Sciatic nerve (tissue), 2 donors: ENCODE measurements at places on chromosomes 13 and 19.
A peak's percentile ranks its signal among the peaks of the same experiment; 100 is the strongest.

DNA sequence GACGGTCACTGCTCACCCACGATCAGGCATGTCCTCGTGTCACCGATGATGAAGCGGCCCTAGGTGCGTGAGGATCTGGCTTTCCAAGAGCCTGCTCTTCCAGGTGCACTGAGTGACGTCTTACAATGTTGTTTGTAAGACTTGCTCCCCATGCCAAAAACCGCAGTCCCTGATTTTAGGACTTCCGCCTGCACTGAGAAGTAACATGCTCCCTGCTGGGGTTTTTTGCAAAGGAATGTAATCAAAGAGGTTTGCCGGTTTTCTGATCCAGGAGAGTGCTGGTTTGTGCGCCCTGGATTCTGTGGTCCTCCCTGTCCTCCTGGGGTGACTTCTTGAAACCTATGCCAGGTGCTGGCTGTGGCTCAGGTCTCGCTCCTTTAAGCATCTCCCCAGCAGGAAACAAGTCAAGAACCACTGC lies 38.8 kb downstream of the MYO9B start:
- DNase-seq: no peak

GRCh38 chr13:72204291-72204690 lies 337.3 kb upstream of the DACH1 start:
- no peak for DNase-seq

GRCh38 chr13:82947683-82948082 lies 934.6 kb downstream of the SLITRK1 start:
- DNase-seq: no peak

- DNase-seq: peak; percentile 68
Measured at GRCh38 chr19:30719189-30719998, 347.2 kb downstream of the ZNF536 start.

DNA sequence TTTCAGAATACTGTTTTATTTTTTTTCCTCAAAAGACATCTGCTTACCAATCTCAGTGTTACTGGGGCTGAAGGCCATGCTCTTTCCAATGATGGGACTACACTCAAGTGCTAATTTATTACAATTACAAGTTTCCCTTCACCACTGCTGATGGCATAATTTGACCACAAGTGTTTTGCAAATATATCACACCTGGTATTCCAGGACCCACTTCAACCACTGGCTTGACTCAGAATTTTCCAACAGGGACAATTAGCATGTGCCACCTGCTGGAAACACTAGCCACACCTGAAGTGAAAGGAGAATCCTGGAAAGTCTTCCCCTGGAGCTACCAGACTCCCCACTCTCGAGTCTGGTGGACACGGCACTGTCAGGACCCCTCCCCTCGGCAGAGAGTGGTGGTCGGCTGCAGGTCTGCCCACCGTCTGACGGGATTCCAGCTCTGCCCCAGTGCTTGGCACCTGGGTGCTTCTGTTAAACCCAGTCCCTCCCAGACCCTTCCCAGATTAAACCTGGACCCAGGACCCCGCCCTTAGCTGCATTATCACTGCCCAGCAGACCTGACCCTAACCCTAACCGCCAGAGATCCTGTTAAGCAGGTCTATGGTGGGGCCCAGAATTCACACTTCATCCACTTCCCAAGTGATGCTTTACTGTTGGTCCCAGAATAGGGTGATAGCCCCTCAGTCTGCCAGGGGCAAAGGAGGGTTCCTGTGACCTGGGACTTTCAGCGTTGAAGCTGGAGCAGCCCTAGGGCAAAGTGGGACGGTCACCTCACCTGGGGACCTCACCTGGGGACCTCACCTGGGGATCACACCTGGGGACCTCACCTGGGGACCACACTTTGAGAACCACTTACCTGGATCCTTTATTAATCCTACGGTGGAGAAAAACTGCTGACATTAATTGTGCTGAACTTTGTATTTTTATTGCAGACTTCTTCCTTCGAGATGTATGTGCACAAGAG lies 17.6 kb upstream of the RASA3 start:
- DNase-seq: no peak

DNA sequence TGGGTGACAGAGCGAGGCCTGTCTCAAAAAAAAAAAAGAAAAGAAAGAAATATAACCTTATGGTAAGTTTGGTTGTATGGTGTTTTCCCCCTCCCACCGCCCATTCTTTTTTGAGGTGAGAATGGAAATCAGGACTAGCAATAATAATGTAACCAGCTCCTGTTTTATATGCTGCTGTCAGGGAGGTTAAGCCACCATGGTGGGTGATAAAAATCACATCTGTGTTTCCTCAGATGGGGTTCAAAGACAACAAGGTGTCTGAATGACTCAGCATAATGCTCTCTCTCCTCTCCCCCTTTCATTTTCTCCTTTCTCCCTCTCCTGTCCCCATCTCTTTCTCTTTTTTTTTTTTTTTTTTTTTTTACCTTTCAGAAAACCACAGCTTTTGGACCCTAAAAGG lies 28.3 kb upstream of the GARRE1 start:
- no peak for DNase-seq

GRCh38 chr19:35136231-35136630 lies 1.4 kb upstream of the LGI4 start:
- no peak for DNase-seq

DNA sequence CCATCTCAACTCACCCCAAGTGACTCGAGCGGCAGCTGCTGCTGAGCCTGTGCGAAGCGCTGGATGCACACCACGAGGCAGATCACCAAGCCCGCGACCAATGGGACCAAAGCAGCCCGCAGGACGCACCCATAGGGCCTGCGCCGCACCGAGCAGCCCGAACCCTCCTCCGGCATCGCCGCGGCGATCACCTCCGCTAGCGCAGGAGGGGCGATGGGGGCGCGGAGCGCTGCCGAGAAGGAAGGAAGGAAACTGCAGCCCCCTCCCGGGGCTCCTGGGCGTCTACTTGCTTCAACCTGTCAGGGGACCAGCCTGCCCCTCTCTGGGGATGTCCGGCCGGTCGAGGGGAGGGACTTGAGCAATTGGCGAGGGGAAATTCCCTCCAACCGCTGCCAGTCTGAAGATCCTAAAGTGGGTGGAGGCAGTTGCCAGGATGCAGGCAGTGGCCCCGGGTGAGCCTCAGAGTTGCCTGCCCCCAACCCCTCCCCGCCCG lies at the start of gene CD70:
Gene CD70, minus strand, starts transcription at position 324 of the 493 bp plus-strand sequence. Its CDS starts 148 bp downstream, at position 176.
- no peak for DNase-seq

DNA sequence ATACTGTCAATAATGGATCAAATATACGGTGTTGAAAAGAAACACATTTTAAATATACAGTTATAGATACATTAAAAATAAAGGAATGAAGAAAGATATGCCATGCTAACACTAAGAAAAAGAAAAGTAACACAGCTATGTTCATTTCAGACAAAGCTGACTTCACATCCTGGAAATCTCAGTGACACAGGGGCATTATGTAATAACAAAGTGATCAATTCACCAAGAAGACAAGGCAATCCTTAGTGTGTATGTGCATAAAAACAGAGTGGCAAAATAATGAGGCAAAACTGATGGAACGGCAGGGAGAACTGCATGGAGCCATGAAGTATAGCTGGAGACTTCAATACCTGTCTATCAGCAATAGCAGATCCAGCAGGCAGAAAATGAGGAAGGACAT lies 13.1 kb downstream of the ZNF14 start:
- DNase-seq: no peak

- DNase-seq: no peak
Measured at GRCh38 chr19:51147663-51148062, 5.6 kb downstream of the SIGLEC7 start.

- DNase-seq: no peak
Measured at GRCh38 chr19:49475191-49475917, 1.3 kb downstream of the FLT3LG start.

DNA sequence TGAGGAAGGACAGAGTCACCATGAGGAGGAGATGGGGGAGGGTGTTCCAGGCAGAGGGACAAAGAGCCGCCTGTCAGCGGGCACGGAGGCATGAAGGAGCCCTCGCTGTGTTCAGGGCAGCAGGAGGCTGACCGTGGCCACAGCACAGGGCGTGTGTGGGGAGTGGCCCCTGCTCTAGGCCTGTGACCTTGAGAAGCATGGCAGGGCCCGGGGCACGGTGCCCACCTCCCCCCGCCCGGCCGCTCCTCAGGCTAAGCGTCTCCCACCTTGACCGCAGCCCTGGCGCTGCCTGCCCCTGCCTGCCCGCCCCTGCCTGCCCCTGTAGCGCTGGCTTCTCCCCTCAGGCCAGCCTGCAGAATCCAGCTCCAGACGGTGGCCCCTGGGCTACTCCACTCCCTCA lies 11.6 kb downstream of the MAP2K2 start:
- no peak for DNase-seq
